ENCODE measurements at places on chromosomes 1 and 21.

GRCh38 chr1:184567637-184568036 is 180.8 kb downstream of the C1orf21 start:
- DNase-seq = no peak

GRCh38 chr1:178055093-178055492 is 38.8 kb upstream of the RASAL2 start:
- DNase-seq = peak; percentile 33

- no peak for DNase-seq
Observed at GRCh38 chr1:231774719-231775335, 148.2 kb downstream of the DISC1 start.

GRCh38 chr1:224592636-224593582 is 23.2 kb upstream of the CNIH3 start:
- no peak for DNase-seq

- DNase-seq = no peak
Observed at GRCh38 chr1:58964428-58964827, 180.6 kb upstream of the JUN start.

DNA sequence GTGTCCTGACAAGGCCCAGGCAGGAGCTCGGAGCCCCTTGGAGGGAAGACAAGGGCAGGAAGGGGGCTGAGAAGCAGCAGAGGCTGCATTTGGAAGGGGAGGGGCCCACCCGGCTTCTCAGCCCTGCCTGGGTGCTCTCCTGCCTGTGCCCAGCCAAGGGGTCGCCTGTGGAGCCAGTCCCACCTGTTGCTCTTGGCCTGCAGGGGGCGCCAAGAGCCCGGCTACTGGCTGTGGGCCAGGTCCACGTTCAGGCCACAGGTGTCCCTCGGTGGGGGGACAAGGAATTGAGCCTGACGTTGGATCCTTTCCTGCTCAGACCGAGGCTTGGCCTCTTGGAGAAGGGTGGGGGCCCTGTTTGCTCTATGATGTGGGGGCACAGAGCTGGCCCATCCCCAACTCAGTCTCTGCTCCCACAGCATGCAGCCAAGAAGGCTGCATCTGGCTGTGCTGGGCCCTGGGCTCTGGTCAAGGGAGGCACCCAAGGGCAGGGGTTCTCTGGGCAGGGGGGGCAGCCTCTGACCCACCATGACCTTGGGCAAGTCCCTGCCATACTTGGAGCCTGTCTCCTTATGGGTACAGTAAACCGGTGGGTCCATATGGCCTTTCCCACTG is 10.9 kb downstream of the WNT4 start:
- peak; percentile 30 for DNase-seq

GRCh38 chr21:36194024-36194423 is 37.4 kb downstream of the DOP1B start:
- no peak for DNase-seq

DNA sequence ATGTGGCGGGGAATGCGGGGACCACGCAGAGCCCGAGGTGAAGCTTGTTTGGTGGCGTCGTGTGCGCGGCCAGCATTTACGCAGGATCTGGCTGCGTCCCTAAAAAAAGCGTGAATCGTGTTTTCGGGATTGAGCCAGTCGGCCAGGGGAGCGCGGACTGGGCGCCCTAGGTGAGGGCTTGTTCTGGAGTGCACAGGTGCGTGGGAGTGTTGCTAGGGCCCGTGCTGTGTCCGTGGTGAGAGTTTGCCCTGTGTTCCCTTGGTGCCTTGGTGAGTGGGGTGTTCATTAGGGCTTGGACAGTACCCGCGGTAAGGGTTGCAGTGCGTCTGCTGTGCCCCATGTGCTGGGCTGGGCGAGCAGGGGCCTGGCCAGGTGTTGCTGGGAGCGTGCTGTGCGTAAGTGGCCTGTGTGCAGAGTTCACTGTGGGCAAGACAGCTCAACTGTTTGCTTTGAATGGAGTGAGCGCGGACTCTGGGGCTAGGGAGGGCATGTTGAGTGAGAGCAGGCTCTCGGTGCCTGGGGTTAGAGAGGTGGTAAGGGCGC is 673 bp downstream of the CD46 start:
- peak; percentile 45 for DNase-seq

DNA sequence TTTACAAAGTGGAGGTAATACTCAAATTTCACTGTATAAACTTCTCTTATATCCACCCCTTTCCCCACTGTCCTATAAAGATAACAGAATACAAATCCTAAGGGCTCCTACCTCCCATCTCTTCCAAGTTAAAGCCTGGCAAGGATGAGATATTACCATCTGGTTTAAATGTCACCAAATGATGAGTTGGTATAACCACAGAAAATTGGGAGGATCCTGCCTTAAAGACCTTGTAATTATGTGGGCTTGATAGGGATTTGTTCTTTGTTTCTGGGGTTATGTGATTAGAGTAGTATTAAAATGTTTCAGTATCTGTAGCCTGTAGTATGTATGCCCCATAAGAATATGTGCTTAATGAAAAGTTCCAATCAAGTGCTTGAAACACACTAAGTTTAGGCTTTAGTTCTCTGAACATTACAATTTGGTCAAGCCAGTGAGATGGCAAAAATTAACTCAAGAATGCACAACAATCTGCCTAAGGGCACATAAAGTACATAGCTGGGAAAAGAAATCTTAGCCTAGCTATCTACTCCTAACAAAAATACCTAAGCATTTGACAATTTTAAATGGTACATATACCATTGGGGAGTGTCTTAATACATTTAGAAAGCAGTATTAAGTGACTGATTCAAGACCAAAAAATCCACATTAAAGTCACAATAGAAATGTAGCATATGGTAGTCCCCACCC is 14.0 kb downstream of the KDM5B start:
- DNase-seq = peak; percentile 62

DNA sequence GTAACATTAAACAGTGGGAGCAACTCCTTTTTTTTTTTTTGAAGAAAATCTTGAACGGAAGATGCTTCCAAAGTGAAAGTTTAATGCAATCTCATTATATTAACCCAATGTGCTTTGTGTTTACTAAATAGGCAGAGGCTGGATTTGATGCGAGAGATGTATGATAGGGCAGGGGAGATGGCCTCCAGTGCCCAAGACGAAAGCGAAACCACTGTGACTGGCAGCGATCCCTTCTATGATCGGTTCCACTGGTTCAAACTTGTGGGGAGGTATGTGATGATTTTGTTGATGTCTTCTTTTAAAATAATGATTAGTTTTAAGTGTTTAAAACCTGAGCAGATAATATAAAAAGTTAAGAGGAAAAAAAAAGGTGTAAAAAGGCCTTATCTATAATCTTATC is 74.2 kb upstream of the PGD start:
- DNase-seq = no peak

GRCh38 chr1:94654031-94654430 is 112.5 kb upstream of the F3 start:
- DNase-seq = no peak

- DNase-seq = no peak
Observed at GRCh38 chr1:98490099-98490498, 171.4 kb upstream of the SNX7 start.

GRCh38 chr1:234774971-234775370 is 165.0 kb upstream of the IRF2BP2 start:
- DNase-seq = no peak

GRCh38 chr1:112501810-112502641 is 6.7 kb upstream of the WNT2B start:
- peak; percentile 50 for DNase-seq

- DNase-seq = no peak
Observed at GRCh38 chr1:62285984-62286785, 33.0 kb downstream of the KANK4 start.

DNA sequence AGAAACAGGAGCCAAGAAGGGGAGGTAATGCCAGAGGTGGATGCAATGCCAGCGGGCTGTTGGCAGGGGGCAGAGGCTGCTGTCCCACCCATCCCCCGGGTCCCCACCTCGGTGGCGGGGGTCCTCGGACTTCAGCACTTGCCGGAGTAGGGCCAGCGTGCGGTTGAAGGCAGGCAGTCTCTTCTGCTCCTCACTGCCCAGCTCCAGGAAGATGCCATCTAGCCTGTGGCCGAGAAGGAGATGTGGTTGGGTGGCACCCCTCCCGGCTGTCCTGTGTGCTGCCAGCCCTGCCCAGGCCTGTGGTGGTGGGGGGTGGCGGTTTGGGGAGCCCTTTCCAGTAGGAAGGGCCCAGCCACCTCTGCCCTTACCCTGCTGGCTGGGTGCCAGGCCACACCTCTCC is 13.5 kb downstream of the TTC22 start:
- no peak for DNase-seq

- no peak for DNase-seq
Observed at GRCh38 chr1:170729225-170730002, 65.5 kb downstream of the PRRX1 start.

GRCh38 chr1:43621861-43622260 is 28.1 kb upstream of the KDM4A start:
- DNase-seq = no peak

- DNase-seq = peak; percentile 62
Observed at GRCh38 chr1:157132616-157133167, 5.5 kb downstream of the ETV3 start.

GRCh38 chr1:180920702-180921101 is 8.0 kb downstream of the KIAA1614 start:
- no peak for DNase-seq

DNA sequence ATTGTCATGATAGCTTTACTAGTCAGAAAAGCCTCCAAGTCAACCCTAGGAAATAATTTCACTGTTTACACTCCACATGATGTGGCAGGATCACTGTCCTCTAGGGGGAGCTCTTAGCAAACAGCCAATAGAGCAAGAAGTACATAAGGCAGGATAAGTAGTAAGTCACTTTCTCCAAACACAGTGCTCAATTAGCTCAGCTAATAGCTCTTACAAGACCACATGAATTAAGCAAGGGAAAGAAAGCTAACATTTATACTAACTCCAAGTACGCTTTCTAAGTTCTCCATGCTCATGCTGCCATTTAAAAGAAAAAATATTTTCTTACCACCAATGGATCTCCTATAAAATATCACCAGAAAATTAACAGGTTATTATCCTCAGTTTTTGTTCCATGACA is 66.9 kb upstream of the LRIF1 start:
- peak; percentile 85 for DNase-seq

- DNase-seq = no peak
Observed at GRCh38 chr1:11188858-11189451, at the start of gene ANGPTL7. Gene ANGPTL7 (plus strand): TSS chr1:11189355. CDS start chr1:11189580, 225 bp downstream.

GRCh38 chr21:37227071-37228002 is 39.8 kb downstream of the VPS26C start:
- no peak for DNase-seq

GRCh38 chr1:31182352-31182751 is 57.3 kb downstream of the NKAIN1 start:
- DNase-seq = peak; percentile 52

- DNase-seq = no peak
Observed at GRCh38 chr1:186535388-186536133, 74.6 kb upstream of the PDC start.

DNA sequence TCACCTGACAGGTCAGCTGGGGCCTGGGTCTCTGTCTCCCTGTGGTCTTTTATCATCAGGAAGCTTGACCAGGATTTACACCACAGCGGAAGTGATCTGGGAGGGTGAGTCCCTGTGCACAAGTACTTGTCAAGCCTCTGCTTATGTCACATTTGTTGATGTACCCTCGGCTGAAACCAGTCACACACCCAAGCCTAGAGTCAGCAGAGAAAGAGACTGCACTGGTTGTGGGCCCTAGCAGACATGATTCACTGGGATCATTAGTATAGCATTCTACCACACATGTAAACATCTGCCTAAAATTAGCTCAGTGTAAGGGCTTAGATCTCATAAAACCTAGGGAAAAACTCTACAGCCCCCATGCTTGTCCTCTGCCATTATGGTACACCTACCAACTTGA is 79.3 kb upstream of the LAMC2 start:
- DNase-seq = no peak

DNA sequence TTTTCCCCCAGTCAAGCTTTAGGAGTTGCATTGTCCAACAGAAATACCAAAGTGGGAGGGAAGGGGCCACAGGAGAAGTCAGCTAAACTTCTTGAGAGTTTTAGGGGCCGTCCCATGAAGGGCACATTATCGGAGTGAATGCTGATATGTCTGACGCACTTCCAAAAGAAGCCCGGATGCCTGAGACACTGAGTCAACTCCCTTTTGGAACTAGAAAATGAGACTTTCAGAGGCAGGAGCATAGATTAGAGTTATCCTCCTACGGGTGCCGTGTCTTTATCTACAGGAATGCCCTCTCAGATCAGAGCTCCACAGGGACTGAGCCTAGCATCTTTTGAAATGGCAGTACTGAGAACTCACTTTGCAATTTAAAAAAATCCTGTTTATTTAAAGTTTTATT is 13.1 kb downstream of the ACTN2 start:
- no peak for DNase-seq

- no peak for DNase-seq
Observed at GRCh38 chr1:14756589-14757285, 158.3 kb downstream of the KAZN start.

DNA sequence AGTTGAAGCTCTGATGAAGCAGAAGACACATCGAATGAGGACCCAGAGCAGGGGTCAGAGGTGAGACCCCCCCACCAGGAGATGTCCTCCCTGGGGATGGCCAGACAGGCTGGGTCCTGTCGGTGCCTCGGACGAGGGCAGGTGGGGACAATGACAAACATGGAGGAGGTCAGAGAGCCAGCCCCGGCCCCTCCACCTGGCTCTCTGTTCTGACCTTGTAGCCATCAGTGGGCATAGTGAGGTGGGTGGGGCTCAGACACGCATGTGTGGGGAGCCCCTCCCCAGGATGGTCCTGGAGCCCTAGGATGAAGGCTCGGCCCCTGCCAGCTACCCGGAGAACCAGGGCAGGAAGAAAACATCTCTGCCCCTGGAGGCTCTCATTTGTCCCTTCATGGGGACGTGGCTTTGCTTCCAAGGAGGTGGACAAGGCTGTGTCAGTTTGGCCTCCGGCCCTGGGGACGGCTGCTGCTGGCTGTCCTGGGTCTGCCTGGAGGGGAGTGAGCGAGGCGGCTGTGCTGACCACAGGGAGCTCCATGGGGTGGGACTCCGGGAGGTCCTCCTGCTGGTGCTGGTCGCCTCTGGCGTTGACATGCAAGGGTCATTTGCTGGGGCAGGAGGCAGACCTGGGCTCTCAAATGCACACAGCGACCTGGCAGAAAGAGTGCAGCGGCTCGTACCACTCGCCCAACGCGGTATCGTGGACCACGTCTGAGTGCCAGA is 2.6 kb downstream of the KRTAP10-6 start:
- no peak for DNase-seq

- DNase-seq = peak; percentile 20
Observed at GRCh38 chr1:59730759-59731478, 83.8 kb upstream of the HOOK1 start.

- no peak for DNase-seq
Observed at GRCh38 chr1:33312413-33312749, 8.5 kb downstream of the A3GALT2 start.

DNA sequence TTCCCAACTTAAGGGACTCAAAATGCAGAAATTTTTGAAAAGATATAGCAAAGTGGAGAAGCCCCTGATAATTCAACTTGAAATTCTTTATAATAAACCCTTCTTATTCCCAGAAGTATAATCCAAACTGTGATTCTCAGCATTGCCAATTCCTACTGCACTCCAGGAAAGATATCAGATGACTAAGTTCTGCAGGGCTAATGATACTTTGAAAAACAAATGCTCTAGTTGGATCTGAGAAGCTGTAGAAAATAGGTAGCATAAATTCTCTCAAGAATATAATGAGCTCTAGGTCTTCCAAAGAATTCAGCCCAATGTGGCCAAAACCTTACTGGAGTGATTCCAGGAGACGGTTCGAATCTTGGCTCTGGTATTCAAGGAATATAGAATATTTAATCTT is 294.0 kb upstream of the PTBP2 start:
- no peak for DNase-seq

- DNase-seq = no peak
Observed at GRCh38 chr1:215667761-215668160, 100.7 kb downstream of the KCTD3 start.

GRCh38 chr1:1273512-1274298 is at the start of gene UBE2J2:
Gene UBE2J2 (minus strand): TSS chr1:1273854. CDS start chr1:1267992, 5,862 bp downstream.
- peak; percentile 85 for DNase-seq

Data from hematopoietic multipotent progenitor cell treated with erythropoietin and hydrocortisone succinate and interleukin-3 and kit ligand, for 8 days (in vitro differentiated cells).